Effector memory CD8-positive, alpha-beta T cell (primary cell): ENCODE measurements at places on chromosomes 2 and 18.

- DNase-seq, result no peak
These were observed 321.3 kb upstream of the TFPI start for GRCh38 chr2:187875261-187876141.

DNA sequence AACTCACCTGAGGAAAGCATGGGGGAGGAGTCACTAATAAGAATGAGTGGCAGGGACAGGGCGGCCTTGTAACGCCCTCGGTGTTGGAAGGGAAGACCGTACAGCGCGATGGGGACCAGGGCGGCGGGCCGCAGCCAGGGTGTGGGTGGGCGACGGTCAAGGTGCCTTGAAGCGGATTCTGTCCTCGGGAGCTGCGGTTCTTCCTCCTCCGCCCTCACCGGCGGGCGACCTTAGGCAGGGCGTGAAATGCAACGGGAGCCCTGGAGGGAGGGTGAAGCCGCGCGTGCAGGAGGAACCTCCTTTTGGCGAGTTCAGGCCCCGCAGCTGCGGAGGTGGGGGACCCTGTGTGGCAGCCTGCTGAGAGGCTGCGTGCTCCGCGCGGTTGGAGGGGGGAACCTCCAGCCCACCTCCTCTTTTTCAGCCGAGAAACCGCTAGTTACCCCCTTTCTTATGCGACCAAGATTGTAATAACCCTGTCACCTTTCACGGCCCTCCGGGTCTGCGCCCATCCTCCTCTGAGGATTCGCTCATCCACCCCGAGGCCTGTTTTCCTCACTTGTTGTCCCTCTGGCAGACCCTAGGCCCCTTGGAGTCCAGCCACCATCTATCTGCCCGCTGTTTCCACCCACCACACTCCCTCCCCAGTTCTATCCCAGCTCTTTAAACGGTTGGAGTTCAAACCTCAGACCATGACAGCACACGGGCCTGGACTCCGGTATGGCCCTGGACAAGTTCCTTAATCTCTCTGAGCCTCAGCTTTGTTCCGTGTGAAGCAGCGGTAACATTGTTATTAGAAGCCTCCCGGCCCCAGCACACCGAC is 823 bp upstream of the RNU2-63P start:
- DNase-seq, result no peak

GRCh38 chr2:28318462-28319117 is 74.1 kb upstream of the FOSL2 start:
- no peak for DNase-seq

- peak; percentile 43 for DNase-seq
These were observed 5.5 kb downstream of the NHEJ1 start for GRCh38 chr2:219155054-219155644.
